ENCODE measurements at places on chromosomes 16 and 17.
A peak's percentile ranks its signal among the peaks of the same experiment; 100 is the strongest.

GRCh38 chr16:51119973-51120729 is 30.9 kb downstream of the SALL1 start:
- no peak for DNase-seq

DNA sequence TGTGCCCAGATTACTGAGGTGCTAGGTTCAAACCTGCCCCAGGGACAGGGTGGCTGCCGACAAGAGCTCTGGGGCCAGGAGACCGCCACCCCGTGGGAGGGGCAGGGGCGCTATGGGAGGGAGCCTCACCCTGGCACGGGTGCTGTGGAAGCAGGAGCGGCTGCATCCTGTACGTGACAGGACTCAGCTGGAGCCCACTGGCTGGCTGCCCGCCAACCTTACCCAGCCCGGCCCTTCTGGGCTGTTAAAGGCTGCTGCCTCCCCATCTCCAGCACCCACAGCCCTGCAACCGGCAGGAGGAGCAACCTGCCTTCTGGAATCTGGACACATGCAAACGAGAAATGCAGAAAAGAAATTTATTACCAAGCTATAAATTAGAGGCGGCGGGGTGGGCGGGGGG is 11.2 kb downstream of the PAM16 start:
- DNase-seq, result peak; percentile 52

GRCh38 chr17:6639014-6639585 is 1.4 kb downstream of the KIAA0753 start:
- DNase-seq, result no peak

- peak; percentile 99 for DNase-seq
These were observed 4.2 kb upstream of the MAP3K14 start for GRCh38 chr17:45320931-45321461.

GRCh38 chr16:66474750-66475199 is 47.7 kb downstream of the BEAN1 start:
- DNase-seq, result no peak

DNA sequence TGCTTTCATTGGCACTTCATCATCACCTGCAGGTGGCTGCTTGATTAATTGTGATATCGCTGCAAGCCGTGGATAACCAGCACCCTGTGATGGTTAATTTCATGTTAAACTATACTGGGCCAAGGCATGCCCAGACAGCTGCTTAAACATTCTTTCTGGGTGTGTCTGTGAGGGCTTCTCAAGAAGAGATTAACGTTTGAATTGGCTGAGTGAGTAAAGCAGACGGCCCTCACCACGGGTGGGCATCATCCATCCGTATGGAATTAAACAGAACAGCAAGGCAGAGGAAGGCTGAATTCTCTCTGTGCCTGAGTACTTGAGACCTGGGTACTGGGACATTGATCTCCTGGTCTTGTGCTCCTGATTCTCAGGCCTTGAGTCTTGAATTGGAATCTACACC is 7.1 kb upstream of the ZNF213 start:
- DNase-seq, result no peak

GRCh38 chr16:53503991-53504663 is 1.1 kb upstream of the AKTIP start:
- DNase-seq, result peak; percentile 77
